ENCODE measurements at places on chromosomes 12 and 14.
A peak's percentile ranks its signal among the peaks of the same experiment; 100 is the strongest.

DNA sequence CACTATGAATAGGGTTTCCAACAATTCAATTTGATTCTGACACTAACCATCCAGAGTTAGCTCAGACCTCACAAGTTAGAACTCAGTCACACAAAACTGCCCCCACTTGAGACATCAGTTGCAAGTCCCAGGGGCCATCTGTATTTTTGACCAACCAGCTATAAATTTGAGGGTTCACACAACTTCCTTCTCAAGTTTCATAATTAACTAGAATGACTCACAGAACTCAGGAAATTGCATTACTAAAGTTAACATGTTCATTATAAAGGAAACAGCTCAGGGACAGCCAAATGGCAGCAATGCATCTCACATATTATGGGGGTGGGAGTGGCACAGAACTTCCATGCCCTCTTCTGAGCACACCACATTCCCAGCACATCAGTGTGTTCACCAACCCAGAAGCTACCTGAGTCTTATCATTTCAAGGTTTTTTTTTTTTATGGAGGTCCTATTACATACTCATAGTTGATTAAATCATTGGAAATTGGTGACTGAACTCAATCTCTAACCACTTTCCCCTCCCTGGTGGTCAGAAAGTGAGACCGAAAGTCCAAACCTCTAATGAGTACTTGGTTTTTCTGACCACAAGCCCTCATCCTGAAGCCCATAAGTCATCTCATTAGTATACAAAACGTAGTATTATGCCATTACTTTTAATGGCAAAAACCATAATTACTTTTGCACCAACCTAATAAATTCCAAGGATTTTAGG, 1721.5 kb upstream of the SEL1L start:
- no peak for DNase-seq

- no peak for DNase-seq
Measured at GRCh38 chr12:81136519-81136918, 58.6 kb downstream of the ACSS3 start.

- no peak for DNase-seq
Measured at GRCh38 chr14:92310776-92311375, 12.1 kb upstream of the SLC24A4 start.

GRCh38 chr14:64060648-64061096, 207.9 kb downstream of the SYNE2 start:
- no peak for DNase-seq

DNA sequence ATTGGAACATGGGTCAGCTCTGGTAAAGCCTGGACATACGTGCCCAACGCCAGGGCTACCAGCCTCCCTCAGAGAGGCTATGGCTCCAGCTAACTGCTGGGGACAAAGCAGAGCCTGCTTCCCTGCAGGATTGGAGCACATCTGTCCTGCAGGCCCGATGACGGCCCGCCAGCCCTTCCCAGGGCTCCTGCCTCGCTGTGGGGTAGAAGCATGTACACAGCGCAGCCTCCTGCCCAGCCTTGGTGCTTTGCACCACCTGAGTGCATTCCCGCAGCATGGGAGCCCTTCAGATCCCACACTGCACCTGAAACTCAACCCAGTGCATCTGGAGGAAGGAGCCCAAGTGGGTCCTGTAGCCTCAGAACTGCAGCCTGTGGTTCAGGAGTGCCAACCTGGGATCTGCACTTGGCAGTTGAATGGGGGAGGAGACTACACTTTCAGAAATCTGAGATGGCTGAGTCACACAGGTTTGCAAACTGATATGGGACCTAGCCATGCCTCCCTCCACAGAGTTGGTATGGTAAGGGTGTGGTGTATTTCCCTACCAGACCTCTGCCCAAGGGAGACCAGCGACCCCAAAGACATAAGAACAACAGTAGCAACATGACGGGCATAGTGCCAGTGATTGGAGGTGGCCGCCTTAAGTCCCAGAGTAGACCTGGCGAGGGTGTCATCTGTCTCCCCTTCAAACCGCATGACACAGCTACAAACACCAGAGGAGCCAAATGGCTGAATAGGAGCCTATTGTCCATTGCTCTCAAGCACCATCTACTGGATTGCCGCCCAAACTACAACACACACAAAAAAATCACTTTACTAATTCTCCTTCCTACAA, 273.9 kb upstream of the MIS18BP1 start:
- DNase-seq, result no peak

GRCh38 chr14:21498540-21499526, 12.3 kb downstream of the METTL3 start:
- no peak for DNase-seq

GRCh38 chr12:118650586-118650960, 274.2 kb downstream of the SUDS3 start:
- DNase-seq, result no peak

DNA sequence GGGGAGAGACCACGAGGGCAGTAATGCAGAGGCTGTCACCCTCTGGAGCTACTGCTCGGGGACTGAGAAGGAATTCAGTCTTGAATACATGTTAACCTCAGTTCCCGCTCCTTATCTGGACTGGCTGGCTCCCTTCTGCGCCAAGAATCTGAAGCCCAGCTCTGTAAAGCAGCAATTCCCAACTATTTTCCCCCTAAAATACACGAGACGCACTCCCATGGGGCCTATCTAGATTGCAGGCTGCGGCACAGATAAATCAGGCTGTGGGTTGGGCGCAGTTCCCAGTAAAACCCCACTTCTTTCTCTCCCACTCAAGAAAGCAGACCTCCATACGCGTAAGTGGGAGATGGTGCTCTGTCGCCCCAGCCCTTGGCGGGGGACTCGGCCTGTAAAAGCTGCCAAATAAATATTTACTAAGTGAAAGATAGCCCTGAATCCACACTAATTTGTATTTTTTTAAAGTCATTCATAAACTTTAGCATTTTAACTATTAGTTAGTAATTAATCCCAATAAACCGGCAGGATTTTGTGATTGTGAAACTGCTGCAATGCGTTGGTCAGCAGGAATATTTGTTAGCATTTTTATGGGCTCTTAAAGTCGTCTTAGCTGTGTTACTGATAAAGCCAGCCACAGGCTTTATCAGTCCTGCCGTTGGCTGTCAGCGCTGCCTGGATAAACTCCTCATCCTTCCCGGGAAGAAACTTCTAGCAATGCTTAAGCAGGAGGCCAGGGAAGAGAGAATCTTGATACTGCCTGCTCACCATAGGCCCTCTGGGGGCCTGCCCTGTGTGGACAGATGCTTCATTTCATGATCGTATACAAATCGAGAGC, 17.8 kb downstream of the FBXL14 start:
- no peak for DNase-seq

GRCh38 chr14:34926552-34926951, 51.4 kb upstream of the BAZ1A start:
- no peak for DNase-seq

DNA sequence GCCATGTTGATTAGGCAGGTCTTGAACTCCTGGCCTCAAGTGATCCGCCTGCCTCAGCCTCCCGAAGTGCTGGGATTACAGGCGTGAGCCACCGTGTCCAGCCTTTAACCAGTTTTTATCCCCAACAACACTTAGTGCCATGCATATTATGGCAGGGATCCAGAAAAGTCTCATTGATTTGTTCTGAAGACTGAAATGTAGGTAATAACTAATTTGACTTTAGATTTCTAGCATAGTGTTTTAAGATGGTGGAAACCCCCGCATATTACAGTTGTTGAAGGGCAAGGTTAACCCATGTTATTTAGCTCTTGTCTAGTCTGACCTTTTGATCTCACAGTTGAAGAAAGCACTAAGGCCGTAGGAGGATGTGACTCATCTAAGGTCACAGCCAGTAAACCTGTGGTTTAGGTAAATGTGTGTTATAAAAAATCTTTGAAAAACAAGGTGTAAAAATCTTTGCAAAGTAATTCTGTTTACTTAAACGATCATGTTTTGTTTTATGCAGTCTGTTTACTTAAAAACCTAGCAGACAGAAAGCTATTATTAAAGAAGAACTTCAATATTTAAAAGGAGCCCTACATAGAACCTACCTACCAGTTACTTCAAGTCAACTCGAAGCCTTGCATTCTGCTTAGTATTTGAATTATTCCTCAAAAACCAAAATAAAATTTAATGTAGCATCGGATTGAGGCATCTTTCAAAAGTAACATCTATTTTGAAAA, 24.8 kb downstream of the BICDL1 start:
- DNase-seq, result peak; percentile 62

GRCh38 chr12:132018193-132018916, 68.6 kb downstream of the EP400 start:
- DNase-seq, result no peak

DNA sequence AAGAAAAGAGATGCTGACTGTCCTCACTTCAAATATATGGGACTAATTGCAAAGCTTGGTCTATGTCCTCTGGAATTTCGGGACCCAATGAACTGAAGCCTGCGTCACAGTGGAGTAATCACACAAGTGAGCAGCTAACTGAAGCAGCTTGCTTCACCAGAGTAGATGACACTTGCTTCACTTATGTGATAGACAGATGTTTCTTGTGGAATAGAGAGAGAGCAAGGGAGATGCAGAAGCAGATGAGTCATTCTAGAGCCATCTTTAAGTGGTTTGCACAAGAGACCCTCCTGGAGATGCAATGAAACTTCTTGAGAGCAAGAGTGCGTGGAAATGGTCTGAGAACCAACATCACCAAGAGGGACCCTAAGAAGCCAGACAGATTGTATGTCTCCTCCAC, 1537.1 kb upstream of the FLRT2 start:
- no peak for DNase-seq

GRCh38 chr14:105366386-105367074, 31.8 kb upstream of the TEX22 start:
- DNase-seq, result no peak

DNA sequence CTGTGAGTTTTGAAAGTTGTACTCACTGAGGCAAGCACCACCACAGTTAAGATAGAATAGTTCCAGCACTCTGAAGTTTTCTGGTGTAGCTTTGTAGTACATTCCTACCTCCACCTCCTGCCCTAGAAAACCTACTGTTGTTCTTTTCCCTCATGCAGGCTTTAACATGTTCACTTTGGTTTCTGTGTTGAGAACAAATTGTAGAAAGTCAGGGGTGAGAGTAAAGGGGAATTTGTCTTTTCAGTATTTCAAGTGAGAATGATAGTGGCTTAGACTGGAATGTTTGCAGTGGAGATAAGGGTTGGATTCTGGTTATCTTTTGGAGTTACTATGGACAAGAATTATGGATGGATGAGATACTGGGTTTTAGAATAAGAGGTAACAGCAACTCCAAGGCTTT, 67.2 kb downstream of the AEBP2 start:
- no peak for DNase-seq

- peak; percentile 8 for DNase-seq
Measured at GRCh38 chr12:110073049-110073831, 24.9 kb upstream of the C12orf76 start.

- no peak for DNase-seq
Measured at GRCh38 chr12:80490329-80490728, 46.3 kb downstream of the PTPRQ start.

GRCh38 chr14:69235708-69236107, 24.2 kb upstream of the GALNT16 start:
- no peak for DNase-seq

DNA sequence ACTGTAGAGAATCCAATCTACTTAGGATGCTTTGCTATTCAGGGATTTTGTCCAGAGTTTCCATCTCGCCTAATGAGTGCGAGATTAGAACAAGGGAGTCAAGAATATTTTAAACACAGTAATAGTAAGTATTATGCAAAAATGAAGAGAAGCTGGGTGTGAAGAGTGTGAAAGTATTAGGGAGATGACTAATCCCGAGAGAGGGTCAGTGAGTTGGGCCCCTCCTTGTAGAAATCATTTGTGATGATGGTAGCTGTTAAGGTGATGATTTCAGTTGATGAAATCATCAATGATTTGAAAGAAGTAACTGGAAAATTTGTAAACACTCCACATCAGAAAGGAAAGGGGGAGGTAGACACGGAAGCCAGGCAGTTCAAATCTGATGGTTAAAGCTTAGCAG, 478.9 kb upstream of the MGAT4C start:
- DNase-seq, result no peak

GRCh38 chr14:44988694-44989093, 26.7 kb downstream of the TOGARAM1 start:
- DNase-seq, result no peak

DNA sequence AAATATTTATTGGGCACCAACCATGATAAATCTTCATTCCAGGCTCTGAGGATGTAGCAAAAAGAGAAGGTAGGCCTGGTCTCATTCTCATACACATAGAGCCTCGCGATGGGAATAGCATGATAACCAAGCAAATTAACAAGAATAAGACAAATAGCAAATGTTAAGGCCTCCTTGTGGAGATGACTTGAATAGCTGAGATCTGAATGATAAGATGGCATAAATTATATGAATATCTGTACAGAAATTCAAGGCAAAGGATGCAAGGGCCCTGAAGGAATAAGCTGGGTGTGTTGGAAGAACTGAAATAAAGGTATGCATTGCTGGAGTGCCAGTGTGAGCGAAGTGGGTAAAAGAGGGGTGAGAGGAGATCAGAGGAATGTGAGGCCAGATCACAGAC, 114.8 kb downstream of the ALX1 start:
- DNase-seq, result no peak

GRCh38 chr12:53942467-53942997, 3.9 kb downstream of the HOXC13 start:
- no peak for DNase-seq

DNA sequence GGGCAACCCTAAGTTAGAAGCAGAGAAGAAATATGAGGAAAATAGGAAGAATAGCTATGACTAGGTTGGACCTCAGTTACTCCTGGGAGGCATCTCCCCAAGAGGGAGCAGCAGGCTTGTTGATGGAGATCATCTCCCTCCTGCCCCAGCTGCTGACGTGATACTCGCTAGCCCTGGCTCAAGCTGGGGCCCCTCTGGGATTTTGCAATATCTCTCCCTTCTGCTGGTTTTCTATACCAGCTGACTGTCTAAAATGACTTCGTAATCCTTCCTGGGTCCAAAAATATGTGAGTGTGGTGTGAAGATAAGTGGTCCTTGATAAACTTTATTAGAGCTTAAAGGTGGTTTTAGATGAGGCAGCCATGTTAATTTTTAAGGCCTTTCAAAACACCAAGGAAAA, 4.5 kb upstream of the HECTD4 start:
- DNase-seq, result no peak

All from activated T-helper 1 cell treated with anti-CD3 and anti-CD28 coated beads, Interleukin-12 subunit alpha, Interleukin-12 subunit beta, Interleukin-2, Interleukin-4 antibody, amounts not matched to agents 30 ng/mL and 10 ng/mL and 1 ng/mL, durations not matched to agents 14 hours and 24 hours and 36 hours (primary cell).